ENCODE measurements at places on chromosomes 2 and 18. TPM values are rescaled to one million over a fixed set of nuclear protein-coding genes. Genes with fewer than 3 reads are reported as not detected.

LYPD6B gene
- 0.32 TPM for total RNA-seq

CLIP4 gene
- total RNA-seq = 50.0 TPM

HOXD12 gene
- not detected for total RNA-seq

HAT1 gene
- 18.4 TPM for total RNA-seq

C2orf78 gene
- not detected for total RNA-seq

Data from bronchial smooth muscle cell (primary cell).